ENCODE measurements at places on chromosomes 3 and 15. TPM values are rescaled to one million over a fixed set of nuclear protein-coding genes. Genes with fewer than 3 reads are reported as not detected.

DNA sequence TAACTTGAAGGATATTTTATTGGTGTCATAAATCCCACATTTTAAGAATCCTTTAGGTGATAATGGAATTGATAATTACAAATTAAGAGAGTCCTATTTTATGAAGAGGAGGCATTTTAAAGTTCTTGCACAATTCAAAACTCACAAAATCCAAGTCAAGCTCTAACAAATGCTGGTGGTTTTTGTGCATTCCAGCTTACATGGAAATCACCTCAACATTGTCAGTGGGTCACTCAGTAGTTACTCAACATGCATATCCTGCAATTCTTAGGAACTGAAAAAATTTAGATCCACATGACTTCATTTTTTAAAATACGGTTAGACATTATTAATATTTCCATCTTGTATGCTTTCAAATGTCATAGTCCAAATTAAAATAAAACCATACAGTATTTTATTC is 487.2 kb downstream of the CNTN3 start:
- no peaks in the 10 kb centered on the region for H3K27me3 ChIP-seq
- no peak overlapping the region for H3K27ac ChIP-seq
- H3K4me1 ChIP-seq: no peaks in the 10 kb centered on the region
- no peak overlapping the region for H3K4me3 ChIP-seq
- H3K36me3 ChIP-seq: no peaks in the 10 kb centered on the region
- no peak for DNase-seq

- no peak for DNase-seq
- no peaks in the 10 kb centered on the region for H3K4me1 ChIP-seq
- H3K27ac ChIP-seq: no peak overlapping the region
- H3K27me3 ChIP-seq: peaks cover 32% of the 10 kb centered on the region
Measured at GRCh38 chr15:55574096-55574495, 14.0 kb downstream of the PYGO1 start.

- DNase-seq: no peak
- H3K36me3 ChIP-seq: no peaks in the 10 kb centered on the region
- H3K27me3 ChIP-seq: peaks cover 38% of the 10 kb centered on the region
- peaks cover 6% of the 10 kb centered on the region for H3K4me1 ChIP-seq
Measured at GRCh38 chr3:127485396-127486170, 105.0 kb downstream of the TPRA1 start.

DNA sequence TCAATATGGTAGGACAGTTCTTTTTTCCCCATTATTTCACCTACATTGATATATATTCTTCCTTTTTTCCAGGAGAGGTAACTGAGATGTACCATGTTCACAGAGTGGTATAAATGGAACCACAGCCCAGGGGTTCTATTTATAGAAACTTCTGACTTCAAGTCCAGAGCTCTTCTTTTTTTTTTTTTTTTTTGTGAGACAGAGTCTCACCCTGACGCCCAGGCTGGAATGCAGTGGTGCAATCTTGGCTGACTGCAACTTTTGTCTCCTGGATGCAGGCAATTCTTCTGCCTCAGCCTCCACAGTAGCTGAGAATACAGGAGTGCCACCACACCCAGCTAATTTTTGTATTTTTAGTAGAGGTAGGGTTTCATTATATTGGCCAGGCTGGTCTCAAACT is 267.1 kb upstream of the TPRG1 start:
- no peak for DNase-seq
- H3K4me3 ChIP-seq: no peak overlapping the region
- H3K4me1 ChIP-seq: peaks cover 21% of the 10 kb centered on the region
- peaks cover 8% of the 10 kb centered on the region for H3K36me3 ChIP-seq

DNA sequence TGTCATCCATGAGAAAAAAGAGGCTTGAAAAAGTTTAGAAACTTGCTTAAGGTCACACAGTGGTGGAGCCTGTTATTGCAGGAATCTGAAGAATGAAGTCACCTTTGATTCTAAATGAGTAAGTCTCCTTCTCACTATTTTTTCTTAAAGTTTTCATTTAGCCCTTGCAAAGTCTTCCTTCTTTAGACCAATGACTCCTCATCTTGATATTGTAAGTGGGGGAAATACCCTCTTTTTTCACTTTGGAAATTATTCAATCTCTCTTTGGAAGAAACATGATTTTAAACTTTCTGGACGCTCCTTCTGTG is 787 bp upstream of the SLMAP start:
- peaks cover 6% of the 10 kb centered on the region for H3K36me3 ChIP-seq
- H3K4me3 ChIP-seq: peak overlapping the region; percentile 90
- peaks cover 20% of the 10 kb centered on the region for H3K4me1 ChIP-seq
- peak overlapping the region; percentile 97 for H3K27ac ChIP-seq
- peaks cover 2% of the 10 kb centered on the region for H3K27me3 ChIP-seq

The IL5RA gene
- 5.0 TPM for total RNA-seq

The FOXB1 gene
- total RNA-seq: not detected
